ENCODE measurements at places on chromosomes 4 and X.

- no peak for DNase-seq
Measured at GRCh38 chr4:8832113-8832915, 39.3 kb downstream of the HMX1 start.

DNA sequence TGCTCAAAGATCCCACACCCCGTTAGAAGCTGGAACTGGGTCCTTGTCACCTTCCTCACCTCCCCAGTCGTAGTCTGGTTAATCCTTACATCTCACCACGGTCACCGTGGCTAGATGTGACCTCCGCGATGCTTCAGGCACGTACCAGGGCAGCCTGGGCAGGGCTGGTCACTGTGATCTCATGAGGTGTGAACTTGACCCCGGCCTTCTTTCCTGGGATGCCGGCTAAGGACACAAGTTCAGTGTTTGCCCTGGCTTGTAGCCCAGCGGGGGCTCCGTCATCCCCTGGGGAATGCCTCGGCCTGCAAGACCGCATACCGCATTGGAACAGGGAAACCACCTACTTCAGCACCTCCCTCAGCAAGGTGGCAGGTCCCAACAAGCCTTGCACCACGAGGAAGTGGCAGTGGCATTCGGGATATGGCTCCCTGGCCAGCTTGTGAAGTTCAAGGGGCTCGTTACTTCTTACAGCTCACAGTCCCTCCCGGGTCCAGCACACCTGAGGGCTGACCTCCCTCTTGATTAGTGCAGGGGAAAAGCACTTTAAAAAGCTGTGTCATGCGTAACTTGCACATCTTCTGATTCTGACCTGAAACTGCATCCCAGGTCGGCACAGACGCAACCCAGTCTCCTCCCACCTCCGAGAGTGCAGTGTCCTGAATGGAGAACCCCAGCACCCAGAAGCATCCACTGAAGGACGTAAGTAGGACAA, 25.9 kb downstream of the NOP14 start:
- no peak for DNase-seq

DNA sequence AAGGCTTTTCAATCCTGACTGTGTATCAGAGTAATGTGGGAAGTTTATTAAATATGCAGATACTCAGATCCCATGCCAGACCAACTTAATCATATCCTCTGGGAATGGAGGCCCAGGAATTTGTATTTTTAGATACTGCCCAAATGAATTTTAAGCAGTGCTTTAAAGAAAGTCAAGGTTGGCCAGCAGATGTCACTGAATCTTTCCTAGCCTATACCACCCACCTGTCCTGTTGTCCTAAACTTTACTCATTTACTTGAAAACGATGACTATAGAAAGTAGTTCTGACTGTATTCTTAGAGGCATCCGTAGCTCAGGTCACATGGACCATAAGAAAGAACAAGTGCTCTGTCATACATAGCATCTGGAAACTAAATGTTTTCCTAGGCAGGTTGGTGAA, 79.9 kb downstream of the AMOT start:
- DNase-seq, result no peak

- DNase-seq, result peak; percentile 55
Measured at GRCh38 chrX:96379951-96380350, 304.7 kb upstream of the DIAPH2 start.

Measured in endothelial cell of umbilical vein (primary cell).